LNCaP clone FGC (cell line): ENCODE measurements at places on chromosomes 5 and 9.

DNA sequence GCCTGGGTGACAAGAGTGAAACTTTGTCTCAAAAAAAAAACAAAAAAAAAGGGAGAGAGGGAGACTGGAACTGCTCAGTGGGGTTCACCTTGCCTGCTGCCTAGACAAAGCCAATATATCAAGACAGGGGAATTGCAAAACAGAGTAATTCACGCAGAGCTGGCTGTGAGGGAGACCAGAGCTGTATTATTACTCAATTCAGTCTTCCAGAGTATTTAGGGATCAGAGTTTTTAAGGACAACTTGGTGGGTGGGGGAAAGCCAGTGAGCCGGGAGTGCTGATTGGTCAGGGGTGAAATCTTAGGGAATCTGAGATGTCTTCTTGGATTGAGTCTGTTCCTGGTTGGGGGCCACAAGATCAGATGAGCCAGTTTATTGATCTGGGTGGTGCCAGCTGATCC lies 25.6 kb upstream of the SPIN1 start:
- no peak for DNase-seq

DNA sequence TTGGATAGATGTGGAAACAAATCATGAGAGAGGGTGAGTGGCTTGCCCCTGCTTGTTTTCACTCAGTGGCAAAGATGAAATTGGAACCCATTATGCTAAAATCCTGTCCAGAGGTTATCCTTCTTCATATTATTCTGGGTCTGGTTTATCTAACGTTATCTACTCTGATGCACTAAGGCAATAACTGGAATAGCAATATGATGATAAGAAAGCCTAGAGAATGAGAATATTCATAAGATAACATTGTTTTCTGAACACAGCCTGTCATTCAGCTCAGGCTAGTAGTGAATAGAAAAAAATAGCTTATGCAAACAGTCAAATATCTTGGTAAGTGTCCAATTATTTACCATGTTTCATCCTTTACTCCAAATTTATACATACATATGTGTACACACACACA lies 132.0 kb upstream of the C6 start:
- no peak for DNase-seq

DNA sequence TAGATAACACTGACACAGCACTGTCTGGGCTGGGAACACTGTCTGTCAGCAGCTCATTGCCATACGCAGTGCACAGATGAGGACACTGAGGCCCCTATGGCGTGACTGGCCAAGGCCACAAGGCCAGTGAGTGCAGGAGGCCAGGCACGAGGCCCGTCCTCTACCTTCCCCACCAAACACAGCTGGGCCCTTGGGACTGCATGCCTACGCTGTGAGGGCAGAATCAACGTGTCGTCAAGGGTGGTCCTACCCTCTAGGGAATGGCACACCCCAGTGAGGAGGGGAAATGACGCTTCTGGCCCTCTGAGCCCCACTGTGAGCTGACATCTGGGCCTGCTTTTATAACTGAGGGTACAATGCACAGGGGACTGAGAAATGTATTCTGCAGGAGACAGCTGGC lies 42.1 kb upstream of the SLC25A51 start:
- DNase-seq: no peak

- no peak for DNase-seq
Measured at GRCh38 chr5:61352612-61353156, 20.6 kb downstream of the ZSWIM6 start.

GRCh38 chr5:143201589-143201988 lies 201.9 kb downstream of the NR3C1 start:
- DNase-seq: no peak
